ENCODE measurements at places on chromosomes 2 and 18.

- DNase-seq, result no peak
These were observed 39.0 kb downstream of the FBXO48 start for GRCh38 chr2:68428126-68428525.

DNA sequence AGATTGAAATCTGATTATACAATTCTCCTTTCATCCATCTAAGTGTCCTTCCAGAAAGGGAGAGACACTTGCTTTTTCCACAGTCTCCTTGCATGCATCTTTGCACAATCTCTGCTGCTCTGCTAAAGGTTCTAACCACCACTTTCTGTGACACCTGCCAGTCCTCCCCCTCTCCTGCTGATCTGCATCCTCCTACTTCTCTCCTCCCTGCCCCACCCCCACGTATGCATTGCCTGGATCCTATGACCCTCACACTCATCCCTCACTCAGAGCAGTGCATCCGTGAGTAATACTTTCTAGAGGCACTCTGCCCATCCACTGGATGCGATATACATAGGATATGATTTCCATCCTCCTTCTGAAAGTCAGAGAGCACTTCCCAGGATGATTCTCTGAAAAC is 27.7 kb upstream of the TRAPPC8 start:
- DNase-seq, result no peak

DNA sequence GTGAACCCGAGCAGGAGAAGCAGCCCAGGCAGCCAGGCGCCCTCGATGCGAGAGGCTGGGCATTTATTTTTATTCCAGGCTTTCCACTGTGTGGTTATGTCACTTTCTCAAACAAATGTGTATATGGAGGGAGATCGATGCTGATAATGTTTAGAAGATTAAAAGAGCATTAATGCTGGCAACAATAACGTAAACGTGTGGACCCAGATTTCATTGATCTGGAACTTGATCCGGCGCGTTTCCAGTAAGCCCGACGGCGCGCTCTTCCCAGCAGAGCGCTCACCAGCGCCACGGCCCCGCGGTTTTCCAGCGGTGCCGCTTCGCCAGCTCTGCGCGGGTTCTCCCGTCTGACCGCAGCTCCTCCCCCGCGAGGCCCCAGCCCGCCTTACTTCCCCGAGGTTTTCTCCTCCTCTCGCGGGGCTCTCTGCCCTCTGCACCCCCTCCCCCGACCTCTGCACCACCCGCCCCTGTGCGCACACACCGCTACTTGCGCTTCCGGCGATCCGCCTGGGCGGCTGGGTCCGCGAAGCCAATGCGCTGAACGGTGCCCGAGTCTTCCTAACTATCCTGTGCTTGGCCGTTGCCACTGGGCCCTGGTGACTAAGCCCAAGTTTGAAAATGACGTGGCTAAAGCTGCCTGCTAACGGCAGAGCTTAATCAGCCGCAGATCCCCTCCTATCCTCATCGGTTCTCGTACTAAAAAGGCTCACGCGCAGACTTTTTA is 6.1 kb downstream of the ONECUT2 start:
- DNase-seq, result peak; percentile 64

DNA sequence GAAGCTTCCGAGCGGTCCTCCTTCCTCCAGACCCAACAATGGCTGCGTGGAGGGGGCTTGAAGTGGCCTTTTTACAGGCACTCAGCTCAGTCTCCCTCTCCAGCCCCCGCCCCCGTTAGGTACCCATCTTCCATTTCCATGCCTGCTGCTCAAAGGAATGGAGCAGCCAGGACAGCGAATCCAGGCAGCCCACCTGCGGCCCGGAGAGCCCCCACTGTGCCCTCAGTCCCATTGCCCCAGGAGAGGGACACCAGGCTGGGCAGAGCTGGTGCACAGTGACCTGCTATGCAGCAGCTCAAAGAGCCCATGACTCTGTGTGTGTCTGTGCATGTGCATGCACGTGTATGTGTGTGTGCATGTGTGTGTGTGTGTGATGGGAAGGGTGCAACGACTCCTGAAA is 10.6 kb upstream of the POMC start:
- no peak for DNase-seq

DNA sequence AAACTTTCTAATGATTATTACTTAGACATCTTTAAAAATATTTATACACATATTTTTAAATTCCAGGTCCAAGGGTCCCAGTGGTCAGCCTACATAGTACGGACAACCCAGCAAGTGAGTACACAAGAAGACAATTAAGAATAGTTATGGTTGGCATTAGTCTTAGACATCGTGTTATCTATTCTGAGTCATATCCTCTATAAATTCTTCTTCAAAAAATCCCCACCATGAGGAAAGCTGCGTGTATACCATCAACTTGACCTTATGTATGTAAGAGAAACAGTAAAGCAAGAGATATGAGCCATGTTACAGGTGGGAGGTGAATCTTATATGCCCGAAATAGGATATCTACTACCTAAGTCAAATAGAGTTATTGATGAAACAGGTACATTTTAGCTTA is 1339.8 kb downstream of the DPP10 start:
- DNase-seq, result no peak
